Left kidney (tissue), 8 donors: ENCODE measurements at places on chromosomes 1 and 21.

DNA sequence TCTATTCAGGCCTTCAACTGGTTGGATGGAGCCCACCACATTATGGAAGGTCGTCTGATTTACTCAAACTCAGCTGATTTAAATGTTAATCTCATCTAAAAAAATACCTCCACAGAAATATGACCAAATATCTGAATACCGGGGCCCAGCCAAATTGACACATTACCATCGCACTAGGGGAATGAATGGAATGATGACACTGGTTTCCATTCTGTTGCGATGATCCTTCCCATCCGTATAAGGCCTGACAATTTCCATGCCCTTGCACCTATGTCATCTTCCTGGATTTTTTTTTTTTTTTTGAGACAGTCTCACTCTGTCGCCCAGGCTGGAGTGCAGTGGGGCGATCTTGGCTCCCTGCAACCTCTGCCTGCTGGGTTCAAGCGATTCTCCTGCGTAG, 397.5 kb downstream of the KIF26B start:
- DNase-seq = no peak

- DNase-seq = no peak
Observed at GRCh38 chr1:228304766-228305395, 97.0 kb downstream of the OBSCN start.

GRCh38 chr1:233598891-233599541, 14.9 kb upstream of the KCNK1 start:
- no peak for DNase-seq

DNA sequence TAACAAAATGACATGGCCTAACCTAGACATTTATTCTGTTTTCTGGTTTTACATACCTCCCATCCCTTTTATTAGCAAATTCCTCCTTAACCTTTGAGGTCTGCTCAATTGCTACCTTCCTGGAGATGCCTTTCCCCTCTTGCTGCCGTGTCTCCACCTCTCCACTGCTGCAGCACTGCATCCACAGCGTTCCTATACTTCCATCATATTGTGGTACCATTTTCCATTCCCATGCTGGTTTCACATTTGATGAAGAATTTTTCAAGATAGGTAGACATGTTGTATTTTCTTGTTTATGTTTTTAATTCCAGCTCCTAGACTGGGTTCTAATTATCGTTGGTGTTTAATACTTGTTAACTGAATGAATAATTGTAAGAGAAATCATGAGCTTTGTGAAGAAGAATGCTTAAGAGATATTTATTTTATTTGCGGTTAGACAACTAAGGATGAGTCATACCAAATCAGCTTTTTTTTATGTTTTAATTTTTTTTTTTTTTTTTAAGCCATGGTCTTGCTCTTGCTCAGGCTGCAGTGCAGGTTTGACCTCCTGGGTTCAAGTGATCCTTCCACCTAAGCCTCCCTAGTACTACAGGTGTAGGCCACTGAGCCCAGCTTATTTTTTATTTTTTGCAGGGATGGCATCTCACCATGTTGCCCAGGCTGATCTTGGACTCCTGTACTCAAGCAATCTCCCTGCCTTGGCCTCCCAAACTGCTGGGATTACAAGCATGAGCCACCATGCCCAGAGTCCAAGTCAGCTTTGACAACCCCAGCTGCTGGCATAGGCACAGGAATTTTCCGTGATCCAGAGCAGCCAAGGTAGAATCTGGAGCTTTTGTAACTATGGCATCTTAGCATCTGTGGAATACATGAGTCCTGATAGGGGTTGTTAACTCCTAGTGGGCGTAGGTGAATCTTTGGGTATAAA, 44.0 kb downstream of the ATP6V1G3 start:
- no peak for DNase-seq

DNA sequence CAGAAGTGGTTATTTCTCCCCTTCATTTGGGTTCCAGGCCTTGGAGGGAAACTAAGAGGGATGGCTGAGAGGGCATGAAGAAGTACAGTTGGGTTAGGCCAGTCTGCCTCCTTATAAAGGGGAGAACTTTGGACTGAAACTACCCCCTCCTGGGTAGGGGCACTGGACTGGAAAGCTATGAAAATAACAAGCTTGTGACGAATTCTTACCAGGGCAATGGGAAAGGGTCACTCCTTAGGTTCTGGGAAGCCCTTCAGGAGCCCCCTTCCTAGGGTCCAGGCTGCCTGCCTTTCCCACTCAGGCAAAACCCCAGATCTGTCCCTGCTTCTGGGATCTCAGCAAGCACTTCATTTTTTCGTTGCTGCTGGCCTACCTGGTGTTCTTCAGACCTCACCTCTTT, 9.8 kb upstream of the P3R3URF start:
- DNase-seq = no peak

DNA sequence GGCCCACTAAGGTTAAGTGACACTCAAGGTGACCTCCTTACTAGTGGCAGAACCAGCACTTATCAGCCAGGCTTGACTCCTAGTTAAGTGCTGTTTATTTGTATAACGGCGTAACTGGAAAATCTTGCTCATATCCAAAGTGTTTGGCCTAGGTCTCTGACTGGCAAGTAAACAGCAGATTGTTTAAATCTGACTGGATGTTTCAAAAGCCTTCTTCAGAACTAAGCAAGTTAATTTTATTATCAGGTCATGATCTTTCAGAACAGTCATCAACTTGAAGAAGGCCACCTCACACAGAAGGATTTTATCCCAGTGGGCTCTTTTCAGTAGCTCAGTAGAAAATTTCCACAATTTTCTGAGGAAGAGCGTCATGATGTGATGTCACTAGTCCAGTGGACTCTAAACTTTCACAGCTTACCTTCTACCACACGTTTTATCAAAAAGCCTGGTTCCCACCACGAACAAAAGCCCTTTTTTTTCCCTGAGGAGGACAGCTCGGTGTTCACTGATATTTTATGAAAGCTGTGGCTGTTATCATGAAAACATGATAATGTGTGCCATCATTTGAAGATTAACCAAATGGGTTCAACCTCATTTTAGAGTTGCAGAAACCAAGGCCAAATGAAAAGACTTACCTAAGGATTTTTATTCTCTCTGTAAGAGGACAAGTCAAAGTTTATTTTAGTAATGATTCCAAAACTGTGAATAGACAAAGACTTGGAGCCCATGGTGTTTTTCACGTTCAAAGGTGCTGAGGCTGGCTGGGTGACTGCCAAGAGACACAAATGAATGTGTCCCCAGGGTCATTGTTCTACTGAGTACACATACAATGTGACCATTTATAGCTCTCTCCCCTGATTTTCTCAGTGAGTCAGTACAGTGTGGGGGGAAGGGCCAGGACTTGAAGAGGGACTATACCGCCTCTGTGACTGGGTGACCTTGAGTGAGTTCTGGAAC, 9.1 kb downstream of the SGIP1 start:
- DNase-seq = no peak

DNA sequence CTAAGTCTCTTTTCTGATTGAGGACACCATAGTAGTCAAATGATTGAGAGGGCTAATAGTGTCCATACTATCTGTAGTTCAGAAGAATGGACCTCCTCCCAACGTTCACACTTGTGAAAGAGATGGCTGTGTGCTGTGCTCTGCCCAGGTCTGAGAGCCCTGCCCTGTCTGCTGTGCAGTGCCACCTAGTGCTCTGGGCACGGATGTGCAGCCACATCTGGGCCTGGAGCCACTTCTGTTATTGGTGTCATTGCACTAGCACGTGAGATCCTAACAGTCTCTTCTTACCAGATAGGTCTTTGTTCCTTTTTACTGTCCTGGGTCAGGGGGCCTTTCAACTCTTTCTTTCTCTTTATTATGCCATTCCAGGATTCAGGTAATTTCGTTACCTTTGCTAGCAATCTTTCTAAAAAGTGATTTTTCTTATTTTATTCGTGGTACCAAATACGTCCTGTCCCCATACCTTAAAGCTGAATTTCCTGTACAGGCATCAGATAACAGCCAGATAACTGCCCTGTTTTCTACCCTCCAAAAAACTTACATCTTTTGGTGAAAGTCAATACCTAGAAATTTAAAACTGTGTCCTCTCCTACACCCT, 21.7 kb downstream of the INTS3 start:
- peak; percentile 81 for DNase-seq

- no peak for DNase-seq
Observed at GRCh38 chr21:43578677-43579303, 80.5 kb downstream of the HSF2BP start.

- DNase-seq = no peak
Observed at GRCh38 chr1:173052681-173053196, 2.0 kb upstream of the TNFSF18 start.

GRCh38 chr1:114803001-114803400, 22.5 kb upstream of the SIKE1 start:
- DNase-seq = no peak

DNA sequence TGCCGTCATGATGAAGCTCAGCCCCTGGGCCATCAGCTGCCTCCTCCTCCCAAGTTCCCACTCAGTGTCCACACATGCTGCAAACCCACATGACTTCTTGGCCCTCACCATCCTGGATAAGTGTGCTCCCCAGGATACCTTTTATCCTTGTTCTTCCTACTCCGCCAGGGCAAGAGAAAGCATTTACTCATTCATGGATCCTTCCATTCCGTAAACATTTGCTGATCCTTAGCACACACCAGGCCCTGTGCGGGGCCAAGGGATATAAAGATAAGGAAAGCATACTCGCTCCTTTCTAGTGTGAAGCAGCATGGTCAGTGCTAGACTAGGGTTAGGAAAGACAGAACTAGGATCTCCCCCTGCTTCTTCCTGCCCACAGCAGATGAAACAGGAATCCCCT, 122.1 kb upstream of the HMGB4 start:
- no peak for DNase-seq

DNA sequence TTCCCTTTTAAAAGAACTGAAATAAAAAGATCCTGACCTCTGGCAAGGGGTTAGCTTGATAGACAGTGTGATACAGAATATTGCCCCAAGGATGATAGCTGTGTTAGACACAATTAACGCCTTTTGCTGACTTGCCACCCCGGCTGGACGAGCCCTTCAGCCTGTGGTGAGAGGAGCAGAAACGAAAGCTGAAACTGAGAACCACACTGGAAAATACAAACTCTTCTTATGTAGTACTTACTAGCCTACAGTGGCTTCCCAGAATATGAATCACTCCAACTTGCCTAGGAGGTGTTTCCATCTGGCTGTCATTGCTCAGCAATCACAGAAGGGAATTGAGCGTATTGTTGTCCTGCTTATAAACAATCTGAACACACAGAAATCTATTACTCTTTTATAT, 22.9 kb downstream of the SAMSN1 start:
- no peak for DNase-seq

DNA sequence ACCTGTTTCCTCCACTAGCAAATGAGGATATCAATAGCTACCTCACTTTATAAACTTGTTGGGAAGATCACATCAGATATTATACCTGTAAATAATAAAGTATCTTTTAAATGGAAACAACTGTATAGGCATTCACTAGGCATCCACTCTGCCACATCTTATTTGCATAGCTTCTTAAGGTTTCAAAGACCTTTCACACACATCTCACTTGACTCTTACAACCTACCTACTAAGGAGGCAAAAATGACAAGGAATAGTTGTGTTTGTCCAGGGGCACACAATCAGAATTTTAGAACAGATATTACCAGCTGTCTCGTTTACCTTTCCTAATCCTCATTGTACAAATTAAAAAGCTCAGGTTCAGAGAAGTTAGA, 51.5 kb downstream of the VANGL2 start:
- DNase-seq = no peak

DNA sequence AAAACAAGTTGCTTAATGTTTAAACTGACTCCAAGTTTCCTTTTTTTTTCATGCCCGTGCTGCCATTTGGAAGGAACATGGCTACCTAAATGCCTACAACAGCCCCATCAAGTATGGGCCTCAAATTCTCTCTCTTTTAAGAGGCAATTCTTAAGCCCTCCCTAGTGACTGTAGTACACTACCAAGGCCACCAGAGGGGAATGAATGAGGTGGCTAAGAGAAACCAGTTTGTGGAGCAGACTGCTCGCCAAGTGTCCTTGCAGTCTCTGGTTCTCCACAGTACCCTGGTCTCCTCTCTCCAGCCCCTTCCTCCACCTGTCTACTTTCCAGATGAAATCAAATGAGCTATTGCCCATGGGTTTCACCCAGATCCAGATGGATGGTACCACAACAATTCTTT, 1809.6 kb downstream of the BRINP3 start:
- no peak for DNase-seq

GRCh38 chr1:246677842-246678241, 46.4 kb upstream of the SCCPDH start:
- DNase-seq = peak; percentile 52

DNA sequence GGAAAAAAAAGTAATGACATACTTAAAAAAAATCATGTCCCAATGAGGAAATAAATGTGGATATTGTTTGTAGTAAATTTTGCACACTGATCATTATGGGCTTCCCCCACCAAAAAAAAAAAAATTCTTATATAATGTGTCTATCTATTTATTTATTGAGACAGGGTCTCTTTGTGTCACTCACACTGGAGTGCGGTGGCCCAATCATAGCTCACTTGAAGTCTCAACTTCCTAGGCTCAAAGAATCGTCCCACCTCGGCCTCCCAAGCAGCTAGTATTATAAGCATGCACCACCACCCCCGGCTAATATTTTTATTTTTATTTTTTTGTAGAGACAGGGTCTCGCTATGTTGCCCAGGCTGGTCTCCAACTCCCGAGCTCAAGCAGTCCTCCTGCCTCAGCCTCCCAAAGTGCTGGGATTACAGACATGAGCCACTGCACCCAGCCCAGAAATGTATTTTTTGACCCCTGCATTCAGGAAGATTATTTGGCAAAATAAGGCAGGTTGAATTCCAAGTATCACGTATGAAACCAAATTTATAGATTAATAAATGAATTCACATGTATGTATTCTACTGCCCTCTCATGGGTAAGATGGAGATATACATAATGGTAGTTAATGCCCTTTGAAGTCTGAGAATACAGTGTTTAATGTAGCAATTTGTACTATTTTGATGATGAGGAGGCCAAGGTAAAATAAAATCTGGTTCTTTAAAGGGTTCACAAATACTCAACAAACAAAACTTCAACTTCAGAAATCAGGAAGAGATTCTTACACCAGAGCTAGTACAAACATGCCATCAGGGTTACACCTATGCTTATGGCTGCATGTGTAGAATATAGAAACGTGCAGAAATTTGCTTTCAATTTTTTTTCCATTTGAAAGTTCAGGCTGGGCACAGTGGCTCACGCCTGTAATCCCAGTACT, 1.4 kb upstream of the DENND2C start:
- DNase-seq = no peak

- no peak for DNase-seq
Observed at GRCh38 chr1:47627471-47628370, 189.9 kb downstream of the FOXD2 start.

- DNase-seq = peak; percentile 85
Observed at GRCh38 chr1:228500901-228501871, 14.0 kb downstream of the RNF187 start.

- no peak for DNase-seq
Observed at GRCh38 chr1:169563650-169564049, 22.6 kb downstream of the F5 start.
